ENCODE measurements at places on chromosomes 4 and X.

DNA sequence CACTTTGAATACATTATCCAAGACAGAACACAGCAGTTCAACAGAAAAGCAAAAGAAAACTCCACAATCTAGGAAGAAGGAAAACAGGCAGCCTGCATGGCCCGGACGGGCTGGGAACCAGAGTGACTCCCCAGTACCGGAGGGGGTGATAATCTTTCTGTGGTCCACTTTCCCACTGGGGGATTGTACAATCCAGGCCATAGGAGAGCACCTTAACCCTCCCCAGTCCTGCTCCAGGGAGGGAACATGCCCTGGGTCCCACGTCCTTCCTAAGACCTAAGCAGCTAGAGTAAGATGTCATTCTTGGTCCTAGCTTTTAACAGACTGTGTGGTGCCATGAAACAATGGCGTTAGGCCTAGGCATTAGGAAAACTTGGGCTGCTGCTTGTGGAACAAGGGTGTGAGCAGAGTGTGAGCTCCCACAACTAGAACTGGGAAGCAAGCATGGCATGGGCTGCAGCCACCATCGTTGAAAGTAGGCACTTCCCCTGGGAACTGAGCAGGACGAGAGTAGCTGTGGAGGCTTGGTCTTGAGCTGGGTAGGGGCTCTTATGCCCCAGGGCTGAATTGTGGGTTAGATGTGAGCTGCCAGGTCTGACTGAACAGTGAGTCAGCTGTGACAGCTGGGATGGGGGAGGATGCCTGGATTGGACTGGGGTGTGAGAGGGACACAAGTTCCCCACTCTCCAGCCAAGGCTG, 42.4 kb downstream of the NAT8L start:
- DNase-seq, result no peak

DNA sequence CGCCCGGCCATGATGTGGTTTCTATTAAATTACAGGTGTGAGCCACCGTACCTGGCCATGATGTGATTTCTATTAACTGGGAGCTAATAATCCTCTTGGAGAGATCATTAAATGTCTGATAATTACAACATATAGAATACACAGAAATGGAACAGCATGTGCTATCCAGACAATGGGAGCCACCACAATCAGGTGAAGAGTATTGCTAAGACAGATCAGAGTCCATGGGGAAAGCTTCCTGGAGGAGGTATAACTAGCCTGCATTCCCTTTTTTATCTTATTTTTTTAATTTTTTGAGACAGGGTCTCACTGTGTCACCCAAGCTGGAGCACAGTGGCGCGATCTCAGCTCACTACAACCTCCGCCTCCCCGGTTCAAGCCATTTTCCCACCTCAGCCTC, 146.8 kb downstream of the CHRNA9 start:
- no peak for DNase-seq

DNA sequence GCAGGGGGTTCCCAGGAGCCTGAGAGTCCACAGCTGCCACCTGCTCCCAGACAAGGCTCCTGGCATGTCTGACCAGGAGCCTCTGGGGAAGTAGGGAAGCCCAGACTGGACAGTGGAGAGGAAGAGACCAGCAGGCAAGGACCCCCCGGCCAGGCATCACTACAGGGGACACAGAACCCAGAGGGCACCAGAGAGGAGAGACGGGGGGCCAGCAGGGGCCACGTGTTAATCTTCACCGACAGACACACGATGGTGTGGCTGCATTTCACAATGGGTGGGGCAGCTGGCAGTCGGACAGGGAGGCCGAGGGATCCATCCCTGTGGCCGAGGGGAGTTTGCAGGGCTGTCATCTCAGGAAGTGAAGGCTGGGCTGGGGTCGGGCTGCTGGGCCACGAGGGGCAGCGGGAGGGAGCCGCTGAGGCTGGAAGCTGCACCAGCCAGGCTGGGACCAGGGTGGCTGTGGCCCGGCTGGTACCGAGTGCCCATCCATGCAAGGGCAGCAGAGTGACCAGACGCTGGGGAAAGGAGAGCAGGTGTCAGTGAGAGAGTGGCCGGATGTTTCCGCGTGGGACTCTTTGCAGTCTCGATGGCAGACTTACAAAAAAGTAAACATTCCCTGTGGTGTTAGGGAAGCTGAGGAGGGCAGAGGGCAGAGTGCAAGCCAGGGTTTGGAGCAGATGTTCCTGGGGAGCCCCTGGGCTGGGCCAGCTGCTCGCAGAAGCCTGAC, 4.7 kb downstream of the PDE6B start:
- no peak for DNase-seq

GRCh38 chr4:125760956-125761355, 446.2 kb downstream of the FAT4 start:
- DNase-seq, result no peak
